ENCODE measurements at places on chromosomes 3 and 15.

DNA sequence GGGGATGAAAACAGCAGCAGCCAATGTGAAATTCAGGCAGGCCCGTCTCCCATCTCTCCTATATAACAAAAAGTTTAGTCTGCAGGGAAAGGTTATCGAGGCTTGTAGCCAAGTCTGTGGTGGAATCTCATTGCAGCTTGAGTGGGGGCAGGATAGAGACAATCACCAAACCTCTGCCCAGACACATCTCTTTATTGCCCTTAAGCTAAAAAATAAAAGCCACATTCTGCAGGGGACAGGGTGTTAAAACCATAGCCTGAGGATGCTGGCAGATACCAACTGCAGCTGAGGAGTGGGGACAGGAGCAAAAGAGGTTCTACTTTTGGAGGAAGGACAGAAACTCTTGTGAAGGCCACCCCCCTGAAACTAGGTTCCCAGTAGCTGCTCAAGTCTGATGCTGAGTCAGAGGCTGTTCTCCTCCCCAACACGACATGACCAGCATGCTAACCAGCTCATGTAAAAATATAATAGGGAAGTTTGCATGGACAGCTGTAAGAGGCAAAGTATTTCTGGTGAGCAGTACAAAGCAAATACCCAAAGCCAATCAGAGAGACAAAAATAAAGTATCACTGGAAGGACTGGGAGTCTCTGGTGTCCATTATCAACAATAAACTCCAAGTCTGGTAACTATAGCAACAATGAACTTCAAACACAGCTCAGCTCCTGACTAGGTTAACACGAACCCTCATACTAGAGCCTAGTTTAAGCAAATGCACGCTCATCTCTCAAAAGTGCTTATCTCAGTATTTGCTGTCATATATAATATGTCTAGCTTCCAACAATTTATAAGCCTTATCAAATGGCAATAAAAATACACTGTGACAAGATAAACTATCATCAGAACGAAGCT, 362.2 kb upstream of the SLCO3A1 start:
- no peak for DNase-seq

DNA sequence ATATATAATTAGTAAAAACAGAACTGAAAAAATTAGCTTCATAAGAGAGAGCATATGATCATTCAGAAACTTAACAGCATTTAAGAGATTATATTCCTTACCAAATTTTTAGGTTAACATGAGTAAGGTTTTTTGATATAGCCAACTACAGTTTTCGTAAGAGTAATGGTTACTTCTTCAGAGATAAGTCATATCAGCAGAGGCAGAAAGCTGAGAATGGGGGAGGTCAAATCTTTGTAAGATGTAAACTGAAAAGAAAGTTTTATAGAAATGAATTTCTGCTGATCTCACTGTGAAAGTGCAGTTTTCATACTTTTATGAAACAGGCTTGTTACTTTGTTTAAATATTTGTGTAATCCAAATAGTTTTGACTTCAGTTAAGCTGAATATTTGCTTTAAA, 193.3 kb downstream of the ZBTB20 start:
- DNase-seq: no peak

- no peak for DNase-seq
Observed at GRCh38 chr3:123914829-123915228, 30.7 kb upstream of the MYLK start.

GRCh38 chr3:152083135-152083534, 185.6 kb upstream of the MBNL1 start:
- no peak for DNase-seq

GRCh38 chr15:101004986-101005747, 86.0 kb downstream of the LRRK1 start:
- DNase-seq: no peak

- no peak for DNase-seq
Observed at GRCh38 chr3:189025866-189026265, 145.9 kb upstream of the TPRG1 start.

DNA sequence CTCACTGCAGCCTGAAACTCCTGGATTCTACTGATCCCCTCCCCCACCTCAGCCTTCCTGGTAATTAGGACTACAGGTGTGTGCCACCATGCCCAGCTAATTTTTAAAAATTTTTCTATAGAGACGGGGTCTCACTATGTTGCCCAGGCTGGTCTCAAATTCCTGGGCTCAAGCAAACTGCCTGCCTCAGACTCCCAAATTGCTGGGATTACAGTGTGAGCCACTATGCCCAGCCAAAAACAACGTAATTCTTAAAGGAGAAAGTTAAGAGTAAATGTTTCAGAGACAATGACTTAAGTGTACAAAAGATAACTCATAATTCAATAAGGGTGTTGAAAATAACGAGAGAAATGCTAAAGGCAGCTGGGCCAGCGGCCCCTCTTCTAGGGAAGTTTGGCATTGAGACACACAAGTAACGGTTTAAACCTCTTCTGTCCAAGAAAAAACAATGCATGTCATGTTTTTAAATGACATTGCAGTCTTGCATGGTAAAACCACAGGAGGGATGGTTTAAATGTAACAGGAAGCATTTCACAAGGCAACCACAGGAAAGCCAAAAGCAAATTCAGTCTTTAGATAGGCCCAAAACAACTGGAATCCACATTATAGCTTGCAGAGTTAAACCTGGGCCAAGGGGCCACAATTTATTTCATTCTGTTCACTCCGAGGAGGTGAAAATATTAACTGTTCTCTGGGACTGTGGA, 5.1 kb downstream of the PROK2 start:
- no peak for DNase-seq

GRCh38 chr3:136543385-136543784, 208.8 kb downstream of the STAG1 start:
- DNase-seq: no peak

GRCh38 chr15:93043621-93044300, 45.2 kb downstream of the RGMA start:
- no peak for DNase-seq

- DNase-seq: no peak
Observed at GRCh38 chr15:92853222-92853621, 46.9 kb upstream of the CHD2 start.

DNA sequence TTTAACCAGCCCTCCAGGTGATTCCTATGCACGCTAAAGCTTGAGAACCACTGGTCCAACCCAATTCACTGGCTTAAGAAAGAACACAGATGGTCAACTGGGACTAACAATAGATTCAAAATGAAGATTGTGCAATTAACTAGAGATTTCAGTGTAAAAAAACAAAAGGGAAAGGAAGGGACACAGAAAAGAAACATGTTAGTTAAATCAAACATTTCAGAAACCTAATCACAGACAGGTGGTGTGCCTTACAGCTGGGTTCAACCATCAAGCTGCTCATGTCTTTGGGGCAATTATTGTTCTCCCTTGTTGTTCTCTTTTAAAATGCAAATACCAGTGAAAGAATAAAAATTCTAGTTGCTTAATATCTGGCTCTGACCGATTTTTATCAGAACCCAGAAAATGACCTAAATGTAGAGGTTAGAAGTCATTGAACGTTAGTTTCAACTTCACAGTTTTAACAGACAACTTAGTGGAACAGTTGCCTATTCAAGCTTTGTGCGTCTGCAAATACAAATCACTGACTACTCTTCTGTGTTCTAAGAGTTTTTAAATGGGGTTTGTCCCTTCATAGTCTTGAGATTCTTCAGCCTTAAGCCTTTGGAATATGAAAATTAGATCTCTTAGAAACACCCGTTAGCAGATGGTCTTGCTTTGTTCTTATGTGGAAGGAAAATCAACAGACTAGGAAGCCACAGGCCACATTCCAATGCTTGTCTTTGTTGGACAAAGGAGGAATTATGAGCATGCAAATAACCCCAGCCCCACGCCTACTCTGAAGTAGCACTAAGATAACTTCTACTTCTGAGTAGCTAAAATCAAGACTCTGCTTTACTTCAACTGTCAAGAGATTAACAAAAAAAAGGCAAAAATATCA, 223.4 kb downstream of the ATP8B4 start:
- no peak for DNase-seq

DNA sequence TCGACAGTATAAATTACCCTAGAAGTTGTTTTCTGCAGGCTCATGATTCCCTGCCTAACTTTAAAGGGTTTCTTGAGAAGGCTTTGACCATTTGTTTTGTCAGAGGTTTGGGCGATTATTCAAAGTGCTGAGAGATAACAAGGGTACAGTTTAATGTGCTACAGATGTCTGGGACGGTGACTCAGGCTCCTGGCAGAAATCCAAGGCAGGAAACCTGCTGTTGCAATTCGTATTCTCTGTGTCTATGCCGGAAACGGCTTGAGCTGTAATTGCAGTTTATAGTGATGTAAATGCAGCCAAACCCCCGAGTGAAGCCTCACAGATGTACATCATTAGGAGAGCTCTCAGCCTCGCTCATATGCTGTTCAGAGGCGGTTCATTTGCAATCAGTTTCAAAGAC, 65.6 kb downstream of the SYNPR start:
- DNase-seq: peak; percentile 81

GRCh38 chr15:50426428-50426827, 2.2 kb downstream of the USP8 start:
- DNase-seq: no peak

DNA sequence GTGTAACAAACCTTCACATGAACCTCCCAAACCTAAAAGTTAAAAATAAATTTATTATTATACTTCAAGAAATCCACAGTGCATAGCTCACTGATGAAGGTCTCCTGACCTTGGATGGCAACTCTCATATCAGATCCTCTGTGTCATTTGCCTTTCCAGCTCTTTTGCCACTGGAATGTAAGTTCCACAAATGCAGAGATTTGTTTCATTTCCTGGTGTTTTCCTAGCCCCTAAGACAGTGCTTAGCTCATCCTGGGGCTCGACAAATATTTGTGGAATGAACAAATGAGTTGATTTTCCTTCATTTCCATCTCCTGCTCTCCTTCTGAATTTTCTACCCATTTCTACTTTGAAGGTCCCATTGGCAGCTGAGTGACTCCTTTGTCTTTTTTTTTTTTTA, 56.0 kb downstream of the FRMD4B start:
- no peak for DNase-seq

- peak; percentile 44 for DNase-seq
Observed at GRCh38 chr15:98800437-98801233, 152.3 kb downstream of the IGF1R start.

GRCh38 chr3:46344476-46344875, 9.4 kb upstream of the CCR2 start:
- no peak for DNase-seq

GRCh38 chr15:90545095-90545494, 15.4 kb downstream of the CRTC3 start:
- DNase-seq: no peak

GRCh38 chr15:63626955-63627354, 29.8 kb downstream of the FBXL22 start:
- no peak for DNase-seq

DNA sequence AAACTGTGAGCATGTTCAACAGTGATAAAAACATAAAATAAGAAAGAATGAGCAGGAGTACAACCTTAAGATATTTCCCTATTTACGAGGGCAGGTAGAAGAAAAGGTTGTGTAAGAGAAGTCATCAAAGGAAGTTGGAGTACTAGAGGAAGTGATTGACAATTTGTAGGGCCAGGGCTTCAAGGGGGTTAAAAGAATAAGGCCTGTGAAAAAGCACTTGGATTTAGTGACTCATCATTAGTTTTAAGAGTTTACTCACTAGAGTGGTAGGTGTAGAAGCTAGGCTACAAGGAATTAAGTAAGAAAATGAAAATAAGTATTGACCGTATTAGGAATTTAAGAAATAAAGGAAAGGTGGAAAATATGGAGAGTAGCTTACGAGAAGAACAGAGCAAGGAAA, 23.6 kb downstream of the KCNMB3 start:
- no peak for DNase-seq

GRCh38 chr3:5071061-5071460, 51.0 kb upstream of the ARL8B start:
- DNase-seq: no peak

- DNase-seq: no peak
Observed at GRCh38 chr3:138670407-138670806, 61.8 kb downstream of the FAIM start.

GRCh38 chr15:26128611-26129140, 265.5 kb upstream of the ATP10A start:
- DNase-seq: no peak

DNA sequence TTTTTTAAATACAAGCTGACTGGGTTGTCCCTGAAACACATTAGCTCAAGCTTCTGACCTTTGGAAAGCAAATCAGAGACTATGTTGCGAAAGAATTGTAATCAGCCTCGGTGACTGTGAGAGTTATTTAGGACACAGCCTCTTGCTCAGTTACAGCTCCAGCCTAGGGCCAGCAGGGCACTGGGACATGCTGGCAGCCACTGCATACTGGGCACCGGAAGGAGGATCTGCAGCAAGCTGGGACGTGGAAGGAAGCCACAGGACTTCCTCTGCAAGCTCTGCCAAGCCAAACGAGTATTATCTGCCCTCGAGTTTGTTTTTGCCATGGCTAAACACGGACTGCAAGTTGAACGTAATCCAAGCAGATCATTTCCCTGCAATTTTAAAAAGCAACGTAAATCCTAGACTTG, 24.4 kb upstream of the COPG1 start:
- peak; percentile 73 for DNase-seq

DNA sequence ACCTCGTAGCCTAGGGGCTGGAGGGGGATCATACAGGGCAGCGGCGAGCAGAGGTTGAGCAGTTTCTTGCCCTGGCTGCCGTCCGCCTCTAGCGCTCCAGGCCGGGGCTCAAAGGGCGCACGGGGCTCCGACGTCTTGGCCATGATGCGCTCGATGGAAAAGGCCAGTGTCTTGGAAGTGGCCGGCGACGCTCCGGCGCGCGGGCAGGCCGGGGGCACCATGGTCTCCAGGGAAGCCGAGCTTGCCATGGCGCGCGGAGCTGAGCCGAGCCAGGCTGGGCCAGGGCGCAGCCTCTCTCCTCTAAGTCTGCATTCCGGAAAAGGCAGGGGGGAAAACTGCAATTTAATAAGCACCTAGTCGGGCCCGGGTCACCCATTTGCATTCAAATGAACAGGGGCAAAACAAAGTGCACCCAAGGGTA, 719 bp downstream of the FEZF2 start:
- peak; percentile 44 for DNase-seq

- no peak for DNase-seq
Observed at GRCh38 chr3:128274837-128275236, 121.6 kb downstream of the EEFSEC start.

- no peak for DNase-seq
Observed at GRCh38 chr3:157588386-157589060, 85.3 kb upstream of the VEPH1 start.

GRCh38 chr3:157271283-157271882, 111.4 kb upstream of the CCNL1 start:
- peak; percentile 9 for DNase-seq

DNA sequence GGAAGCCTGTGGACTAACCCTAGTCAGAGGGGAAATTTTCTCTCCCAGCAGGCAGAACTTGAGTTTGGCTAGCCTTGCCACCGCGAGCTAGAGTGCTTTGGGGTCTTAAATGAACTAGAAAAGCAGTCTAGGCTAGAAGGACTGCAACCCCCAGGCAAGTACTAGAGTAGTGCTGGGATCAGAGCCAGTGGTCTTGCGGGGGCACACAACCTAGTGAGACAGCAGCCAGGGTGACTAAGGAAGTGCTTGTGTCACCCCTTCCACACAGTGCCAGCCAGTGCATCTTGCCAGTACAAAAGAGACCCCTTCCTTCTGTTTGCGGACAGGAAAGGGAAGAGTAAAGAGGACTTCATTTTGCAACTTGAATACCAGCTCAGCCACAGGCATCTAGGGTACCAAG, 59.0 kb downstream of the GOLM2 start:
- DNase-seq: no peak
